Stimulated activated naive B cell treated with anti-CD40 and anti-IgM and Interleukin-4, amounts not matched to agents 10 μg/mL and 1 μg/mL and 100 μg/mL, for 72 hours (primary cell): ENCODE measurements at places on chromosomes 7 and 10.
A peak's percentile ranks its signal among the peaks of the same experiment; 100 is the strongest.

GRCh38 chr10:119270762-119271366 lies 63.5 kb downstream of the GRK5 start:
- peak; percentile 34 for DNase-seq

GRCh38 chr10:128080641-128081040 lies 45.6 kb downstream of the MKI67 start:
- DNase-seq, result no peak

GRCh38 chr10:10958041-10958440 lies 59.6 kb upstream of the CELF2 start:
- DNase-seq, result no peak

DNA sequence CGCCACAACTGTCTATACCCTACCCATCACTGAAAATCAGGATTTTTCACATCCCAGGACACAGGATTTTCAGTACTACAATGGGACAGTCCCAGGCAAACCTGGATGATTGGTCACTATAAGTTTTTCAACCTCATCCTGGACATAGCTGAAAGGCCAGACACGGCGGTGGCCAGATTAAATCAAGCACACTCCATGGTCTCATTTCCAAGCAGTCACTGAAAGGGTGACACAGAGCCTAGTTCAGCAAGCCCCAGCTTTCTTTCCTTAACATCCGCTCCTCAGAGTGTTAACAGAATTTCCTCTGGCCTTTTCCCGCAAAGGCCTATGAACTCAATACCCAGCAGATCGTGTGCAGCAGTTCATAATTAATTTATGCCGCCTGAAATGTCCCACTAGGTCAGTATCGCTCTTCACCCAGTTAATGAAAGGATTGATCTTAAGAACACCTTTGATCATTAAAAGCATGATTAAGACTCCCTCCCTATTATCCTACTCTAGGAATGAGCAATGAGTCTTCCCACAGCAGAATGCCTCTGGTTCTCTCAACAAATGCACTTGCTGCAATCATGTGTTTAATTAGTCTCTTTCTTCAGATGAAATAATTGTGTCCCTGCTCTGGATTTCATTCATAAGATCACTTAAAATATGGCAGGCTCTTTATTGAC lies 104.0 kb upstream of the NANOS1 start:
- DNase-seq, result no peak

DNA sequence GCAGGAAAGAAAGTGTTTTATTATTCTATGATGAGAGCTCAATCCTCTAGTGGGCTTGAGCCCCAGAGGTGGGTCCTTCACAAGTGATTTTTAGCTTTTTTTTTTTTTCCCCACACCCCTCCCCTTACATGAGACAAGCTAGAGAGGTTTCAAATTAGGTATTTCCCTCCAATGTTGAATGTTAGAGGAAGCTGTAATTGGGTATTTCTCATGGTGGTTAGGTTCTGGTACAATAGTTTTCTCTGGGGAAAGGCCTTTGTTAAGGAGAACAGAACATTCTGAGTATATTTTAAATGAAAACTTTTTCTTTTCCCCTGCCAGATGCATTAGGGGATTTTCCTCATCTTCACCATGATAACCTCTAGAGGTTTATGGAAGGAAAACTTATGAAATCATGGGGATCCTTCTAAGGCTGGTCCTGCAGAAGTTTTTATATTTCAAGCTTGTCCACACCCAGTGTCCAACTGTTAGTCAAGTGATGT lies 1039.7 kb downstream of the NRG3 start:
- DNase-seq, result no peak

GRCh38 chr7:519484-520390 lies at the start of gene PDGFA:
Gene PDGFA (minus strand): TSS chr7:519846. CDS start chr7:519001, 845 bp downstream.
- DNase-seq, result peak; percentile 44

- no peak for DNase-seq
Measured at GRCh38 chr10:11810313-11810766, 12.8 kb upstream of the PROSER2 start.
